ENCODE measurements at places on chromosomes 1 and 21. TPM values are rescaled to one million over a fixed set of nuclear protein-coding genes. Genes with fewer than 3 reads are reported as not detected.

The AMY2B gene
- 0.86 TPM for total RNA-seq

The TMOD4 gene
- not detected for total RNA-seq

The KRTAP12-2 gene
- total RNA-seq = not detected

The CFHR2 gene
- not detected for total RNA-seq

The MAP1LC3C gene
- not detected for total RNA-seq

The ISG15 gene
- total RNA-seq = 238 TPM

The FCRLA gene
- 0.51 TPM for total RNA-seq

The CYP4B1 gene
- total RNA-seq = not detected

The SFN gene
- total RNA-seq = 1.8 TPM
